ENCODE measurements at places on chromosomes 12 and 14.

DNA sequence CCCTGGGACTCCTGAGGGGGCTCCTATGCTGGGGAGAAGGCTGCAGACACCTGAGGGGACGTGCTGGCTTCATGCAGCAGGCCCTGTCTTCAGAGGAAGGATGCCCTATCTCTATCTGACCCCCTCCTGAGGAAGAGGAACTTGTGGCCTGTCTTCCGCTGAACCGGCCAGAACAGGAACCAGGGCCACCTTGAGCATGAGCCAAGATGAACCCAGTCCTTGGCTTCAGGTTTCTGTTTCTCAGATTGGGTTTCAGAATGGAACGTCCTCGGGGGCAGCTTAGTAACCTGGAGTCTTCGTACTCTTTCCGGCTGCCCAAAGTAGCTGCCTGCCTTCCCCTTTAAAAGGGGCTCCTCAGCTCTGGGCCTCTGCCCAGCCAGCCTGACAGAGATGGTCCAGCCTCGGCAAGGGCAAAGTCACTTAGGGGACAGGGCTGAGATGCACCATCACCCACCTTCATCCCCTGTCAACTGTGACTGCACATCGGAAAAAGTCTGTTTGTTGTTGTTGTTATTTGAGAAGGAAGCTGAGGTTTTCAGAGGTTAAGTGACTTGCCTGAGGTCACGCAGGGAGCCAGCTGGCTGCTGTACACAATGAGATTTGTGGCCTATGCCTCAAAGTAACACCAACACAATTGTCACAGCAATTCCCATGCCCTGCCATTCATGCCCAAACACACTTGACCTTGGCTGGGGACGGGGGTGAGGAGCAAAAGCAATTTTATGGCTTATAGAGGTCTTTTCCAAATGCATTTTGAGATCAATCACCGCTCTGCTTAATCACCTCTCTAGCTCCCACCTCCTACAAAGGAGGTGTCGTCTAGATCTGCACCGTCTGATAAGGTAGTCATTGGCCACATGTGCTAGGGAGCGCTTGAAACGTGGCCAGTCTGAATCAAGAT lies 13.4 kb downstream of the ASB2 start:
- no peak for DNase-seq

DNA sequence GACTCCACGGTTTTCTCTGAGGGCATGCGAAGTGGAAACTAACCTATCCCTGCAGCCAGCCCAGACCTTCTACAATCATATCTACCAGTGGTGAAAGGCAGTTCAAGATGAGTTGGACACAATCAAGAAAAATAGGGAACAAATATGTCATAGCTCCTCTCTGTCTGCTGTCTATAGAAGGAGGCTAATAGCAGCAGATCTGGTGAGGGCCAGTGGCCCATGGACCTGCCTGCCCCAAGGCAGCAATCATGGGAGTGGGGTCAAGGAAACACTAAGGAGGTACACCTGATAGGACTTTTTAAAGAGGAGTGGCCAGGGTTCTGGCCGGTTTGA lies 149.5 kb downstream of the PRKCH start:
- DNase-seq: no peak

- DNase-seq: no peak
Observed at GRCh38 chr14:74524812-74525135, 31.2 kb downstream of the ISCA2 start.

DNA sequence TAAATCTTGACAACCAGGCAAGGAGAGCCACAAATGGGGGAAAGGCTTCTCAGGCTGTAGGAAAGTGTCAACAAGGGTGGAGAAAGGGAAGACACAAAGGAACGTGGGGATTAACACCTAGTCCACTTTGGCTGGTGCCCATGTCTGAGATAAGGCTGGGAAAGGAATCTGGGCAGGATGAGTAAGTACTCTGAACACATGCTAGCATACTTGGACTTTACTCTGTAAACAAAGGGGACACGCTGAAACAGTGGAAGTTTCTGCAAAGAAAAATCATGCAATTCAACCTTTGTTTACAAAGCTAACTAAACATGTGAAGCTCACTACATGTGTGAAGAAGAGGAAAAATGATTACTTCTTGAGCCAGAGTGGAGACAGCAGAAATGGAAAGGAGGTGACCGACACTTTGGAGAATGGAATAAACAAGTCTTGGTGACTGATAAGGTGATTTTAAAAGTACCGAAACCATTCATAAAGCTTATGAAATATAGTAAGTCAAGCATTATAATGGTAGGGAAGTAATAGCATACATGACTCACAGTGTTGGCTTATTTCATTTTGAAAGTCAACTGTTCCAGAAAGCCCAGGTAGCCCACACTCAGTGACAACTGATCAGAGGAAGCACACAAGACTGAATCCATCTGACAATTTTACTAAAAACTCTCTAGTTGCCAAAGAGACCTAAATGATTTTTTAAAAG lies 13.2 kb downstream of the CPNE8 start:
- no peak for DNase-seq

- peak; percentile 12 for DNase-seq
Observed at GRCh38 chr14:103748534-103748857, 32.9 kb downstream of the ZFYVE21 start.

- no peak for DNase-seq
Observed at GRCh38 chr12:79841248-79841877, 93.5 kb downstream of the PPP1R12A start.

DNA sequence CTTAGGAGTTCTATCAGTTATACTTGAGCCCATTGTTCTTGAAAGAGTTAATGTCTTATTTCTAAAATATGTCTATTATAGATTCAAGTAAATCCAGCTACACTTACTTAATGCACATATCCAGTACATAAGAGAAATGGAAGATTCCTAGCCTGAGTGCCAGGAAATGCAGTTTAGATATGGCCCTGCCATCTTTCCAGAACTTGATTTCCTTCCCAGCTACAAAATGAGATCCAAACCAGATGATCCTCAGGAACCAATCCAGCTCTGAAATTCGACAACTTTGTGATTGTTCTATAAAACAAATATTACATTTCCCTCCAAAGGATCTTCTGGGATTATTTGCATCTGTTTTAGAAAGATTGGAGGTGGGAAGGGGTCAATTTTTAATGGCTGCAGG lies 317.3 kb upstream of the GARIN6 start:
- no peak for DNase-seq

- no peak for DNase-seq
Observed at GRCh38 chr12:54945082-54945481, 39.5 kb downstream of the TESPA1 start.

DNA sequence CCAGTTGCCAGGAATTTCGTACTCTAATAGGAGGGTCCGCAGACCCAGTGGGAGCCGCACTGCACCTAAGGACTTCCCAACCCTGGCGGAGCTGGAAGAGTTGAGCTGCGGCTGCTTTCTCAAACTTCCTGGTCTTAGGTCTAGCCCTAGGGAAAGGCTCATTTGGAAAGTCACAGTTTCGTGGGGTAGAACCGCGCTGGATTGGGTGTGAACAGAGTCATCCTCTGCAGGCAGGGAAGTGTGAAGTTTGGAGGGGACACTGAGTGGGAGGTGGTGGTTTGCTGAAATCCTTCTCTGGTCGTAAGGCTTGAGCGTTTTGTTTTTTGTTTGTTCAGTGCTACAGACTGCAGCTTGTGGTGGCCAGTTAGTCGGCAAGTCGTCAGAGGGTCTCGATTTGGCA lies 18.8 kb downstream of the PRKAB1 start:
- no peak for DNase-seq

DNA sequence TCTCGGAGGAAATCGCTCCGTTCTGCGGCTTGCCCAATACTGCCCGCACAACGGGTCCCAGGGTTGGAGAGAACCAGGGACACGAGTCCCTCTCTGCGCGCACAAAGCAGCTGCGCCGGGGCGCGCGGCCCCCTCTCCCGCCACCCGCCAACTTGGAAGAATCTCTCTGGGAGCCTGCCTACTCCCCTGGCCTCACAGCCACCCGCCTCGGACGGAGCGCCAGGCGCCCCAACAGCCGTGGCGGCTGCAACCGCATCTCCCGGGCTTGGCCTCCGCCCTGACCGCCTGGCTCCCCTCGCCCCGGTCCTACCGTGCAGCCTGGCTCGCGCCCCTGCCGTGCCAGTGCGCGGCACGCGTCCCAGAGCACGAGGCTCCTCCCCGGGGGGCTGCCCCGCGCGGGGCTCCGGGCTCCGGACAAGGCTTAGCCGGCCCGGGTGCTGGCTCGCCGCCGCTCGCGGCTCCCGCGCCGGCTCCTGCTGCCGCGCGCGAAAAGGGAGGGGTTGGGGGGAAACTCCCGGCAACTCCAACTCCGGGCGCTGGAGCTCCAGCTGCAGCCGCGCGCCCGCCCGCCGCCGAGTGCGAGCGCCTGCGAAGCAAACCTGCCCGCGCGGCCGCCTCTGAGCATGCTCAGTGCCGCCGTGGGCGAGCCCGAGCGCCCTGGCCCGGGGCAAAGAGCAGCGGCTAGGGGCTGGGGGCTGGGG lies at the start of gene STXBP6:
TSS of gene STXBP6 (minus strand) at position 580 of the 701 bp plus-strand sequence. CDS start 75,329 bp downstream, outside the sequence.
- no peak for DNase-seq

DNA sequence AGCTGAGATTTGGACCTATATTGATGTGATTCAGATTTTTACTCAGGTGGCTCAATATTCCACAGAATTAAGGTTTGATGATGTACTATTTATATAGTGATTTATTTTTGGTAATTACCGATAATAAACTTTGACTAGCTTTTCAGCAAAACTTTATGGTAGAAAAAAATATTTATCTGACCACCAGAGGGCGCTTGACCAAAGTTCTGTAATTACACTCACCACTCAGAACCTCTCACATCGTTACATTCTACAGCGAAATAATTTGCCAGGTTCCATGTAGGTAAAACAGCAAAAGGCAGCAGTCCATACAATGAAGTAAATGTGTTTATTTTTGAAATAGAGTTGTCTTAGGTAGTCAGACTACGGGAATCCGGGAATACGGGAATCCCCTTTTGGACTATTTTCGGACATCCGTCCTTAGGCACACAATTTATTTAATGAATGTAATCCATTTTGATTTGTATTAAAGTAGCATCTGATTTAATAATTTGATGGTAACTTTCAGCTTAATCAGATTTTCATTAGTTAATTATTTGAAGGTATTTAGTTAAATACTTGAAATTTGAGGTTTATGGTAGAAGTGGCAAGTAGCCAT lies 143.0 kb upstream of the DDHD1 start:
- no peak for DNase-seq

DNA sequence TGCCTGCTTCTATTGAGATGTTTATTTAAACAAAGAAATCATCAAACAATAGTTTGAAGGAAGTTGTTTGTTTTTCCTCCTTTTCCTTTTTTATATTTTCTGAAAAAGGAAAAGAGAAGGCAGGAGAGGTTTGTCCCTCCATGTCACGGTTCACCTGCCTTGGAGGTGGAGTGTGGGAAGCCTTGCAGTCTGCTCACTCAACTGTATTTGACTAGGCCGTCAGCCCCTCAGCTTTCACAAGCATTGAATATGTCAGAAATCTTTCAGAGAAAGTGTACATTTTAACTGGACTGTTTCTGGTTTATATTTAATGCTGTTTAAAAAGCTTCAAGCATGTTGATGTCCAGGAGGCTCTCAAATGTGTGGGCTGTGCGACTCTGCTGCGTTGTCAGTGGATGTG lies 370.4 kb downstream of the NPAS3 start:
- no peak for DNase-seq

GRCh38 chr12:78035901-78036606 lies 205.4 kb downstream of the NAV3 start:
- DNase-seq: no peak

DNA sequence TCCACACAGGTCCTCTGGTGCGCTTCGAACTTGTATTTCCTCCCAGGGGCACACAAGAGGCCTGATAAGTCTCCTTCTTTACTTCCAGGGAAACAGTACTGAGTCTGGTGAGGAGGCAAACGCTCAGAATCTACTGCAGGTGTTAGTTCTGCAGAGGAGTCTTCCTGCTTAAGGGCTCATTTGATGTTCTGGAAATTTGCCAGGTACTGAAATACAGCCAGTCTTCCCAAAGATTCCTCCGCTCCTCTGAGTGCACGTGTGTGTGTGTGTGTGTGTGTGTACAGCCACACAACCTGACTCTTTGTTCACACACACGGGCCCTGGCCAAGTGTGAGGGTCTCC lies 92.0 kb downstream of the FBXL14 start:
- no peak for DNase-seq

GRCh38 chr14:99389174-99389826 lies 91.4 kb downstream of the SETD3 start:
- peak; percentile 19 for DNase-seq

Data from stimulated activated CD8-positive, alpha-beta memory T cell treated with anti-CD3 and anti-CD28 coated beads, Interleukin-7, amount 100 ng/mL, for 24 hours (primary cell).